ENCODE measurements at places on chromosomes 12 and 14.

- DNase-seq, result no peak
Observed at GRCh38 chr14:51401756-51402155, 161.7 kb downstream of the TMX1 start.

DNA sequence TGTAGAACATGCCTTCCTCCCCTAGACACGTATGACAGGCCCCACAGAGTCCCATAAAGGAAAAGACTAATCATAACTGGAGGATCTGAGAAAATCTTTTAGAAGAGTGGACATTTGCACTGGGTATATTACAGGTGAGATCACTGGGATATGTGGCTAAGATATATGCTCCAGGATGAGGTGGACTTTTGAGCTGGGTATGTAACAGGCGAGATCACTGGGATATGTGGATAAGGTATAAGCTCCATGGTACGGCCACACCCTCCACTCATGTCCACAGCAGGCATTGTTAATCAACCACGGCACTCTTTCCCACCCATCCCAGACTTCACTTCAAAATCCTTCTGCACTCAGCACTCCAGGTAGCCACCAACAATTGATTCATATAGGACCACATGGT, 34.1 kb downstream of the CLMN start:
- DNase-seq, result no peak

GRCh38 chr12:388541-389141, 479 bp downstream of the KDM5A start:
- DNase-seq, result no peak

- peak; percentile 90 for DNase-seq
Observed at GRCh38 chr12:51368640-51369517, 22.3 kb downstream of the GALNT6 start.

GRCh38 chr14:59918824-59919569, 947 bp upstream of the LRRC9 start:
- DNase-seq, result peak; percentile 62

GRCh38 chr12:83404521-83404920, 717.8 kb downstream of the TMTC2 start:
- no peak for DNase-seq

- no peak for DNase-seq
Observed at GRCh38 chr14:92254786-92255185, 68.2 kb upstream of the SLC24A4 start.

- no peak for DNase-seq
Observed at GRCh38 chr14:24198814-24199524, 3.7 kb upstream of the TM9SF1 start.

DNA sequence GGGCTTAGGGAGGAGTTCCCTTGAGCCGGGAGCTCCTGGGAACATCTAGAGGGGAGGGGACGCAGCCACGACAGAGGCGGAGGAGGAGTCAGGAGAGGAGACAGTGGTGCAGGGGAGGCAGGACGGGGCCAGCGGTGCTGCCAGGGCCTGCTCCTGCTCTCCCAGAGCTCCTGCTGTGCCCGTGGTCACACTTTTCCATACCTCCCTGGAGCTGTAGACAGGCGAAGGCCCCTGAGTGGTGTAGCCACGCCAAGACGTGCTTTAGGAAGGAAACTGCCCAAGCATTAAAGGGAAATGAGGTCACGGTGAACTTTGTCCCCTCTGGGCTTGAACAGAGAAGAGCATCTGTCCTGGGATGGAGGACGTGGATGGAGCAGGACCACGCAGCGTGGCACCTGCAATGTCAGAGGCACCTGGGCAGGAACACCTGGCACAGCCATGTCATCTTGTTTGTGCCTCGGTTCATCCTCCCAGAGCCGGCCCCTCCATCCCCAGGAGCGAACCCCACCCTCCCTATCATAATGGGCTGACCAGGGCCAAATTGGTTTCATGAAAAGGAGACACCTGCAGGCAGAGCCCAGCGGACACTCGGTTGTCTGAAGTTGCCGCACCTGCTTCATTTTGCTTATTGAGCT, 239.5 kb upstream of the SFSWAP start:
- peak; percentile 72 for DNase-seq

DNA sequence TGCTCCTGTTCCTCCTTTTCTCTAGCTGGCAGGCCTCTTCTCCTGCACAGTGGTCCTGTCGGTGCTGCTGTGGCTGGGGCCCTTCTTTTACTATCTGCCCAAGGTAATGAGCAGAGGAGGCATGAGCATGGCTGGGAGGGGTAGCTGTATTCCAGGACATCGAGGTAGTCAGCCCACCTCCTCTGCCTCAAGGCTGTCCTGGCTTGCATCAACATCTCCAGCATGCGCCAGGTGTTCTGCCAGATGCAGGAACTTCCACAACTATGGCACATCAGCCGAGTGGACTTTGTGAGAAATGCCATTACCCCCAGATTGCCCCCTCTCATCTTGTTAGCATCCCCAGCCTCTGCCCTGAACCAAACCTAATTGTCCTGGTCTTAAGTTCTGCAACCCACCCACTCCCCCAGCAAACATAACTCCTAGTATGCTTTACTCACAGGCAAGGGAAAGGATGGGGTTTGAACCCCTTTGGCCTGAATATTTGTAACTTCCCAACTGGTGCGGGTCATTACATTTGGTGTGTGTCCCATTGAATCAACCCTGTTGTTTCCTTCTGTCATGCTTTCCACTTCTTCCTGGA, 9.1 kb downstream of the B4GALNT1 start:
- no peak for DNase-seq

All from DMS53 (cell line).